ENCODE measurements at places on chromosomes 5 and 9. TPM values are rescaled to one million over a fixed set of nuclear protein-coding genes. Genes with fewer than 3 reads are reported as not detected.
A peak's percentile ranks its signal among the peaks of the same experiment; 100 is the strongest.

- DNase-seq = no peak
These were observed 29.7 kb downstream of the GPR21 start for GRCh38 chr9:123063177-123063598.

GRCh38 chr9:93124793-93125192, 9.3 kb downstream of the NINJ1 start:
- peak; percentile 80 for DNase-seq

GRPEL2 gene
- 13.1 TPM for total RNA-seq

DNA sequence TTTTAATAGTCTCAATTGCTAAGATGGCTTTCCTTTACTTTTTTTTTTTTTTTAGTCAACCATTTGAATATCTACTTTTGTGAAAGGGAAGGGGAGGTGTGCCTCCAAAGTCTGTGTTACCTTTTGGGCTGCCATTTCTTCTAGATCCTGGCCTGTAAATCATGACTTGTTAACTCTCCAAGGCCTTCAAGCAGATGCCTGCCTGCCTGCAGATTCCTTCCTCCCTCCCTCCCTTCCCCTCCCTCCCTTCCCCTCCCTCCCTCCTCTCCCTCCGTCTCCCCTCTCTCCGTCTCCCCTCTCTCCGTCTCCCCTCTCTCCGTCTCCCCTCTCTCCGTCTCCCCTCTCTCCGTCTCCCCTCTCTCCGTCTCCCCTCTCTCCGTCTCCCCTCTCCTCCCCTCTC, 73.1 kb downstream of the COMMD10 start:
- no peak for DNase-seq

- DNase-seq = no peak
These were observed 111.5 kb downstream of the CDC42SE2 start for GRCh38 chr5:131375351-131375750.

OR2K2 gene
- not detected for total RNA-seq

GRCh38 chr5:116652196-116652729, 77.6 kb upstream of the SEMA6A start:
- no peak for DNase-seq

PCDHGA6 gene
- 7.9 TPM for total RNA-seq

DNA sequence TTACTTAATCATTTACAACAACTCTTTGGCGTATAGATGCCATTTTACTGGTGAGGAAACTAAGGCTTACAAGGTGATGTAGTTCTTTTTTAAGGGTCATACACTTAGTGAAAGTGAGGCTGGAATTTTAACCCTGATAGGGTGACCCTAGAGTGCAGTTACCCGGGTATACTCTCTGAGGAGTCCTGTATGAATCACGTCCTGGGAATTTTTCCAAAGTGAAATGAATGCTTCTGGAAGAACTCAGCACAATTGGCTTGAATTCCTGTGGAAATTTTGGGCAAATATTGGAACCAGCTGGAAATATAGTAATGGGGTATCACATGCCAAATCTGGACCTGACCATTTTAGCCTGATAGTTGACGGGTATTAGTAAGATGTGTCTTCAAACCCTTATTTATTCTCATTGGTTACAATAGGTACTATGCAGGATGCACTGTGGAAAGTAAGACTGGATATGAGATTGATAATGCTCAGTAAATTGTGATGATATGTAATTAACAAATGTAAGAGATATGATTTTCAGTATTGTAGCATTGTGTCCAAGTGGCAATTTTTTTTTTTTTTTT, 14.8 kb downstream of the SUB1 start:
- no peak for DNase-seq

GRCh38 chr5:157965989-157966388, 107.0 kb upstream of the CLINT1 start:
- DNase-seq = no peak

GRCh38 chr5:143402553-143403333, 743 bp downstream of the NR3C1 start:
- DNase-seq = peak; percentile 91

CDKN2A gene
- total RNA-seq = 0.81 TPM

GRCh38 chr9:75683591-75683990, 206.9 kb upstream of the PCSK5 start:
- no peak for DNase-seq

DYNC2I2 gene
- total RNA-seq = 18.1 TPM

PBX3 gene
- total RNA-seq = 54.0 TPM

GADD45G gene
- 20.7 TPM for total RNA-seq

DHFR gene
- 9.3 TPM for total RNA-seq

DNA sequence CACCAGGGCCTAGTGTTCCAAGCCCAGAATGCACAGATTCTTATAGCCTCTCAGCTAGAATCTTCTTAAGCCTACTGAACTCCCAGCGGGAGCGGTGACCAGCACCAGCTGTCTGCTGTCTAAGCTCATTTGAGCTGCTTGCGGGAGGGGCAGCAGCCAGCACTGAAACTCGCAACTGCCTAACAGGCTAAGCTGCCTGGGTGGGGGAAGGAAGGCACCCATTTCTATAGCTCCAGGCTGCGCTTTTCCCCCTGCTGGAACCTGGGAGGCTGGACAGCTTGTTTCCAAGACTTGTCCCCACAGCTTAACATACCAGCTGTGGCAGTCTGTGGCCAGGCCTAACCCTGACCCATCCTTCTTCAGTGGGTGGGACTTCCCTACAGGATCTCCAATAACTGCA, 512.9 kb downstream of the EFNA5 start:
- no peak for DNase-seq

DAB2 gene
- 96.8 TPM for total RNA-seq

SPATA6L gene
- 3.7 TPM for total RNA-seq

FAXDC2 gene
- 30.1 TPM for total RNA-seq

- peak; percentile 37 for DNase-seq
These were observed 67.2 kb upstream of the ANGPTL2 start for GRCh38 chr9:127189628-127190027.

PAEP gene
- total RNA-seq = not detected

ST8SIA4 gene
- 13.6 TPM for total RNA-seq

TRIP13 gene
- 1.6 TPM for total RNA-seq

DNA sequence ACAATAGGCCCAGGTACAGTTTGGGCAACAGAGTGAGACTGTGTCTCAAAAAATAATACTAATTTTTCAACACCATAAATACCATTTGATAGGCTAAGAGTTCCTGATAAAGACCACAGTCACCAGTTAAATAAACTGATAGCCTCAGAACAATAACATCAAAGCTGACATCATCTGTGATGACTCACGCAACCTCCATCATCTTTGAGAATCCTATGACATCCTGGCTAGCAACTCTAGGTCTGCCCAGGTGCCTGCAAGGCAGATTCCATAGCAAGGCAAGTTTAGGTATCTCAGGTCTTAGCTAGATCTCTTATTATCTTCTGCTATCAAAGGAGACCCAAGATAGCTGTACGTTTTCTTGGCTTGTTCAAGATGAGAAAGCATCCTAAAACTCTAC, 30.5 kb upstream of the UBAP2 start:
- no peak for DNase-seq

GRCh38 chr5:139797856-139798510, 2.4 kb downstream of the PSD2 start:
- DNase-seq = no peak

- no peak for DNase-seq
These were observed 787.1 kb upstream of the CTNND2 start for GRCh38 chr5:12691330-12691729.

- no peak for DNase-seq
These were observed 555.5 kb downstream of the CDH9 start for GRCh38 chr5:26482810-26483375.

DNA sequence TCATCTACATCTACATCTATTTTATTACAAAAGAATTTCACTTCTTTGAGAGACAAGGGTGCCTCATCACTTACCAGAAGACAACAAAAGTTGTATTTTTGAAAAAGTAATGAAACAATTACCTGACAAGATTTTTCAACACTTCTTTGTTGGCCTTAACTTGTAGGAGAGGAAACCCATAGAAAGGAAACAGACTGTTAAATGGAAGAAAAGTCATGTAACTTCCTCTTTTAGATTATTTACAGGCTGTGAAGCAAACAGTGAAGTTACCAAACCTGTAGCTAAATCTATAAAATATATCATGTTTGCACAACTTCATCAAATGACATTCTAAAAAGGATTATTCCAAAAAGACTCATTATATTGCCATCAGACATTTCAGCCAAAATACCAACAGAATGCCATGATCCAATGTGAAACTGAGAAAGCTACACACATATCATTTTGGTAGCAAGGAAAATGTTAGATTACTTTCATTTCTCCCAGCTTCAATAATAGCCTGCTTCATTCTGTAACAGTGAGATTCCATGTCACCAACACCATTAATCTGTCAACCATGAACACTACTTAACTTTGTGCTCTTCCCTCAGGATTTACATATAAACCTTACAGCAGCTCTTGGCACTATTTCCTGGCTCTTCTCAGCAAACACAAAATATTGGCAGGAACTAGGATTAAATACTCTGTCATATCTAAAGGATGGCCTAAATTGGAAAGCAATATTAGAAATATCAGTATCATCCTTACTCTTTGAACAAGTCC, 122.5 kb downstream of the MCTP1 start:
- no peak for DNase-seq

ALAD gene
- total RNA-seq = 41.2 TPM

DNA sequence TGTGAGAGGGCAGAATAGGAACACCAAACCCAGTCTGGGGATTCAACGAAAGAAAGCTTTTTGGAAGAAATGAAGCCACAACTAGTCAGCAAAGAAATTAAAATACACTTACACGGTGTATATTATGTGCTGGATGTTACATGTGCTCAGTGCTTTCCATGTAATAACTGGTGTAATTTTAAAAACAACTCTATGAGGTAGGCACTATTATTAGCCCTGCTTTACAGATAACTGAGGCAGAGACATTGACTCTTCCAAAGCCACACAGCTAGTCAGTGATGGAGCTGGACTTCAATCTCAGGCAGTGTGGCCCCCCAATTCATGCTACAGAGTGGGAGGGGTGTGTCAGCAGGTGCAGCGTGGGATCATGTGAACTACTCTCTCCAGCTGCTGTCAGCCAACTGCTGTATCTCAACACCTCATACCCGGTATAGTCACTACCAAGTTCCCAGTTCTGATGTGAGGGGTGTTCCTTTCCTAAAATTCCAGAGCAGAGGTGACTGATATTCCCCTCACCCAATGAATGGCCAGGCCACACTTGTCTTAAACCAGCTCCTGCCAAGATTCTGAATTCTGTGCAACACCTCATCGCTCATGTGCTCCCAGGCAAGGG, 33.8 kb upstream of the TJP2 start:
- no peak for DNase-seq

ORM2 gene
- total RNA-seq = not detected

PDZD2 gene
- 4.9 TPM for total RNA-seq

- no peak for DNase-seq
These were observed 55.4 kb downstream of the ADGRV1 start for GRCh38 chr5:90613918-90614504.

GRCh38 chr5:115772731-115773475, 43.6 kb downstream of the CDO1 start:
- no peak for DNase-seq

DNA sequence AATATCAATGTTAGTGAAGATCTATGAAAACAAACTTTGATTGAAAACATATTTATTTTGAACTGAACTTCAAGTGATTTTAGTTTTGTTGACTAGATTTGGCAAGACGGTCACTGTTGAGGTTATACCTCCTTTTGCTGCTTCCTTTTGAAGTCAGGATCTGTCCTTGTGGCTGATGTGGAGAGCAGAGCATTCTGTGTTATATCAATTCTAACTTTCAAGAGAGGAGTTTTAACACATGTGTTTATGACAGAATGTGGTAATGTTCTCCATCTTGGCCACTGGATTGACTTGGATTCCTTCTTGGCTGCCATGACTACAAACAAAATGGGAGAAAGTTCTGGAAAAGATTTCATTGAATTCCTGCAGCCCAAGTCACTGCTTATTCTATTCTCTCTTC, 104.0 kb upstream of the ACTBL2 start:
- DNase-seq = no peak

DNA sequence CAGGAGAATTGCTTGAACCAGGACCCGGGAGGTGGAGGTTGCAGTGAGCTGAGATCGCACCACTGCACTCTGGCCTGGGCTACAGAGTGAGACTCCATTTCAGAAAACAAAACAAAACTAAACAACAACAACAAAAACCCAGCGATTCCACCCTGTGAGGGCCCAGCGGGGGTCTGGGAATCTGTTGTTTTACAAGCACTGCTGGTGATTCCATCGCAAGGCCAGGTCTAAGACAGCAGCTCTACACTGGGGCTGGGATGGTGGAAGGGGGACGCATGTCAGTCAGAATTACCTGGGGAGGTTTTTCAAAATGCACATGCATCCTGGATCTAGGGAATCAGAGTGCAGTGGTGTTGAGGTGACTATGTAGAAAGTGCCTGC, 90.9 kb downstream of the ANKRD55 start:
- DNase-seq = no peak

DNA sequence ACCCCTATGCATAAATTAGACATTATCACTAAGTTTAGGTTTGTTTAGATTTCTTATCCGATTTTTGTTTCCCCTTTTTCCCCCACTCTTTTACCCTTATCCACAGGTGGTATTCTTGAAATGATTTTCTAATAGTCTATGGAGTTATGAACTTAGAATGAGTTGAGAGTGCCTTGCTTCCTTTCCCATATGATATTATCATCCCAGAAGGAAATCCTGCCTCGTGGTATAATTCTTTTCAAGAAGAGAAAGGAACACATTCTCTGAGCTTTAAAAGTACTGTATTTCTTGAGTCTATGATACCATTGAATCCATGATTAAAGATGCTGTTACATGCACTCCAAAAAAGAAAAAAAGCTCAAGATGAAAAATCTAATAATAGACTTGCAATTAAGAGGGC, 76.9 kb upstream of the ADAMTSL1 start:
- no peak for DNase-seq

FAM221B gene
- not detected for total RNA-seq

ARL14EPL gene
- total RNA-seq = not detected

TCF7 gene
- total RNA-seq = 1.0 TPM

DNA sequence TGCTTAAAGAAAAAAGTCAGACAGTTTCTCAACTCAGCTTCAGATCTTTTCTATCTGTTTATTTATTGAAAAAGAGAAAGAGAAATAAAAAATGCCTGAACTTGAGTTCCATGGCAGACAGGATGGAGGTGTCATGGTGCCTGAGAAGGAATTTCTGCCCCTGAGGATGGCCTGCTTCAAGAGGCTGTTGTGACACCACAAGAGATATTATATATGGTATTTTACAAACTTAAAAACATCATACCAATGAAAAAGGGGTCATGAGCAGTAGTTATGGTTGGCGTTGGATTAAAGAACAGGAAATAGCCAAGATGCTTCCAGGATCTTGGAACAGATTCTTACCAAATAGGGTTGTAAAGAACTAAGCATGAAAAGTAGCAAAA, 344.6 kb downstream of the GLIS3 start:
- no peak for DNase-seq

DNA sequence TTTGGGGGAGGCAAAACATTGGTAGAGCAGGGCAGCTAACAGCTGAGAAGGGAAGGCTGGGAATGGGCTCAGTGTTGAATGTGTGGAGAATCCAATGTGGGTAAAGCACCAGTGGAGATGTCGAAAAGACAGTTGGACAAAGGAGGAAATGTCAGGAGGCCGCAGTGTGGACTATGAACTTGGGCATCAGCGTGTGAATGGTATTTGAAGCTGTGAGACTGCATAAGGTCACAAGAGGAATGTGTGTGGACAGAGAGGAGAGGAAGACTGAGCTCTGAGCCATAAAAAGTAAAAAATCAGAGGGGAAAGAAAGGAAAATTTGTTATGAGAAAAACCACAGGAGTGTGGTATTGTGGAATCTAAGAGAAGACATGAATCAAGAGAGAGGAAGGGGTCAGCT, 99.4 kb upstream of the ADAMTS16 start:
- DNase-seq = peak; percentile 28

GRCh38 chr9:4666042-4666699, at the start of gene SPATA6L:
Gene SPATA6L (minus strand): TSS chr9:4666480. CDS start chr9:4666250, 230 bp downstream.
- DNase-seq = peak; percentile 91

Measured in posterior vena cava (tissue), 2 donors.